Transverse colon (tissue), 4 donors: ENCODE measurements at places on chromosomes 1 and 21. TPM values are rescaled to one million over a fixed set of nuclear protein-coding genes. Genes with fewer than 3 reads are reported as not detected.

Gene APOBEC4
- not detected for total RNA-seq

Gene NUF2
- 28.5 TPM for total RNA-seq

Gene CYYR1
- 2.5 TPM for total RNA-seq

Gene AMIGO1
- 6.3 TPM for total RNA-seq

Gene RUNX1
- total RNA-seq, result 60.1 TPM

Gene CR1L
- total RNA-seq, result not detected

Gene RCSD1
- 25.6 TPM for total RNA-seq
